DND-41 (cell line): ENCODE measurements at places on chromosomes 12 and 14.

- DNase-seq: no peak
These were observed 106.1 kb downstream of the PRICKLE1 start for GRCh38 chr12:42483521-42483790.

GRCh38 chr14:34965912-34966311 lies 16.9 kb upstream of the SRP54 start:
- DNase-seq: no peak

GRCh38 chr14:30533126-30533525 lies 25.8 kb upstream of the G2E3 start:
- no peak for DNase-seq

DNA sequence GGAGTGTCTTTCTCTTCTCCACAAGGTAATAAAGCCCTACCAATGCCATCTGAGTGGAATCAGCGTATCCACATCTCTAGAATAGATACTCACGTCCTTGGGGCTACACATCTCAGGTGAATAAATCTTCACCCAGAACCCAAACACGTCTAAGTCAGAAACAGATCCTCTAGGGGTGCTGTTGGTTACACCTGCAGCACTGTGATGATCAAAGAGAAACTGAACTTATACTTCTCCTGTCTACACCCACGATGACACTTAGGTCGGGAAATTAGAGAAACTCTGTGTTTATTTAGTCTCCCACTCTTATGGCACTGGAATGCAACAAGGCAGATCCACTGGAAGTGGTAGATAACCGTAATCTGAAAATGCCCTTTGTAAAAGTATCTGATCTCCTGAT lies 46.2 kb downstream of the WIF1 start:
- DNase-seq: no peak

DNA sequence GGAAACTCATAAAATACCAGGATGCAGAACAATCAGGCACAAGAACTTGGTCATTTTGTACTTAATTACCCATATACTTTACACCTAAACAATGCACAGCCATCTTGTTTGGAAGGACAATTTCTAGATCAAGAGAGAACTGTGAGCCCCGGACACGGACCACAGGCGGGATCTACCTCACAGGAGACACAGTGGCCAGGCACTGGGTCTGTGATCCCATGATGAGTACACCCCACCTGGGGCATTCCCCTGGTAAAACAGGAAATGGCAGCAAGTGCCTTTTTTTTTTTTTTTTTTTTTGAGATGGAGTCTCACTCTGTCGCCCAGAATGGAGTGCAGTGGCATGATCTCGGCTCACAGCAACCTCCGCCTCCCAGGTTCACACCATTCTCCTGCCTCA lies 15.2 kb downstream of the GOLGA3 start:
- DNase-seq: no peak

- DNase-seq: no peak
These were observed 74.3 kb upstream of the CPM start for GRCh38 chr12:69007101-69007854.

- no peak for DNase-seq
These were observed 72.0 kb downstream of the CHGA start for GRCh38 chr14:92994942-92995341.

DNA sequence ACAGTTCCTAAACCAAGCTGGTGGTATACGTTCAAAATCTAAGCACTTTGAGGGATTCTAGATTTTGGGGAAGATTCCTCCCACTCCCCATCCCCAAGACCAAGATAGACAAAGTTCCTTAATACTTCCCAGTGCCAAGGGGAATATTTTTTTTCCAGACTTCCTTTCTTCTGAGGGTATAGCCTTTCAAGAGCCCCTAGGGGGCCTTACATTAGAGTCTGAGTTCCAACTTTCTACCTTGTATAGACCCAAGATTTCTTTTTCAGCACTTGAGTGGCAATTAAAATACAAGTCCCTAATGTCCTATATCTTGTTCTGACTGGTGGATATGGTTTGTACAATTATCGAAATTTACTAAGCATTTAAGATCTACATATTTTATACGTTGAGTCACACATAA lies 28.7 kb upstream of the SOS2 start:
- DNase-seq: no peak

GRCh38 chr14:95496690-95497259 lies 19.7 kb downstream of the SYNE3 start:
- DNase-seq: no peak

- no peak for DNase-seq
These were observed 91.3 kb downstream of the EP400 start for GRCh38 chr12:132040906-132041606.

- no peak for DNase-seq
These were observed 723 bp downstream of the KIF21A start for GRCh38 chr12:39441963-39442830.

- DNase-seq: no peak
These were observed at the start of gene MMP19 for GRCh38 chr12:55842681-55843429. Gene MMP19, minus strand, starts transcription at chr12:55842936. Its CDS starts 106 bp downstream, at chr12:55842830.

DNA sequence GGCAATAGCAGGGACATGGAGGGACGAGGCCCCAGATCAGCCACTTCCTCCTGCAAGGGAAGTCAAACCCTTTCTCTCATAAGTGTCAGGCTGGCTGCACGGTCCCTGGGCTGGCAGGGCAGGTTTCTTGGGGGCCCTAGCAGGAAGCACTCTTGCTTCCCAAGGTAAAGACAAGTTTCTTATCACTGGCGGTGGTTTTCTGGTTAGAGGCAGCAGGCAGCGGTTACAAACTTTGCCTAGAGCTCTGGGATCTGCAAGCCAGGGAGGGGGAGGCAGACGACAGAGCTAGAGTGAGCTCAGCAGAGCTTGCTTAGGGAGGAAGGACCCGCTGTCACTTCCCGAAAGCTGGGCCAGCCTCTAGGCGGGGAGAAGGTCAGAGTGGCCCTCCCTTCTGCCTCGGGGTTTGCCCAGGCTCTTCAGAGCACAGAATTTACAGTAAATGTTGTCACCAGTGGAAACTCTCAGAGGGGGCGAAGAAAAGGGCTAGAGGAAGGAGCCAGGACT lies 20.4 kb downstream of the BATF start:
- peak; percentile 78 for DNase-seq

DNA sequence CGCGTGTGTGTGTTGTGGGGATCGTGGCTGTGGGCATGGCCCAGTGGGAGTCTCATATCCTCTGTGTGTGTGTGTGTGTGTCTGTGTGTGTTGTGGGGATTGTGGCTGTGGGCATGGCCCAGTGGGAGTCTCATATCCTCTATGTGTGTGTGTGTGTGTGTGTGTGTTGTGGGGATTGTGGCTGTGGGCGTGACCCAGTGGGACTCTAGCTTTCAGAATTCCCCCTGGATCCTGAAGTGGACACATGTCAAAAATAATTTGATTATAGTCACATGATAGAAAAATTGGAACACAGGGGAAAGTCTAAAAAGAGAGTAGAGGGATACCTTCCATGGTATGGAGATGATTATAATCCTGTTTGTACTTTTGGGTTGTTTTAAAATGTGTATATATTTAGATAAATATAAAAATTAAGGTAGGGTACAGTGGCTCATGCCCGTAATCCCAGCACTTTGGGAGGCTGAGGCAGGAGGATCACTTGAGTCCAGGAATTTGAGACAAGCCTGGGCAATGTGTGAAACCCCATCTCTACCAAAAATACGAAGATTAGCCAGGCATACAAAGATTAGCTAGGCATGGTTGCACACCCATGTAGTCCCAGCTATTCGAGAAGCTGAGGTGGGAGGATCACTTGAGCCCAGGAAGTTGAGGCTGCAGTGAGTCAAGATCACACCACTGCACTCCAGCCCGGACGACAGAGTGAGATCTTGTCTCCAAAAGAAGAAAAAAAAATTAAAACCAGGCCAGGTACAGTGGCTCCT lies 11.0 kb downstream of the PAPLN start:
- DNase-seq: no peak

GRCh38 chr12:68534108-68534507 lies 76.6 kb upstream of the RAP1B start:
- DNase-seq: no peak

DNA sequence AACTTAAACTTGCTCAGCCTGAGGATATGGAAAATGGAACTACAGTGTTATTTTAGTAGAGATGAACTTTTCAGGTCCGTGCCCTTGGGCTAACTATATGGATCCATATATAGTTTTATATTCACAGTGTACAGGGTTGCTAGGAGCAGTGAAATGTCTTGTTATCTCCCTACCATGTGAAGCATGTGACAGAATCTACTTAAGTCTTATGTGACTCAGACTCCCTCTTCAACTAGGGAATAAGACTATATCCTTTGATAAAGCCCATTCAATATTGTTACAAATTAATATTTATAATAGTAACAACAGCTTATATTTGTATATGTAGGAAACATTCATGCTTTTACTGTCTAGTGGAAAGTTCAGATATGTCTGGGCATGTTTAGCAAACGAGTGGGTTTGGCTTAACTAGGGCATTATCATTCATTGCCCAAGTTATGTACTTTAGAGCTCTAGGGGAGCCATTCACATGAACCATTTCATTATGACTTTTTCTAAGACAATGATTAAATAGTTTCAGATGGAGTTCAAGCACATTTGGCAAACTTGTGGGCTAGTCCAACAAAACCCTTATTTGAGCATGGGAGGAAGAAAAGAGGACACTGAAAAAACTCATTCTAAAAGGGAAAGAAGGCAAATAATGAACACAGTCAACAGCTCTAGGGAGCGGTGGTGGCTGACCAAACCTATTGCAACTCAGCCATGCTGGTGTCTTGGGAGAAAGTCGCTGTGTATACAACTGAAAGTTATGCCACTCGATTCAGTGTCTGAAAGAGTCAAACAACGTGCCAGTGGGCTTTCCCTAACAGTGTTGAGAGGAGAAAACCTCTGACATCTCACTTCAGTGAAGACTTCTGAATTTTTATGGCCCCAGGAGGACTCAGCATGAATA lies 305.9 kb upstream of the G2E3 start:
- no peak for DNase-seq

- no peak for DNase-seq
These were observed 157.5 kb upstream of the ATF7IP start for GRCh38 chr12:14207905-14208551.

DNA sequence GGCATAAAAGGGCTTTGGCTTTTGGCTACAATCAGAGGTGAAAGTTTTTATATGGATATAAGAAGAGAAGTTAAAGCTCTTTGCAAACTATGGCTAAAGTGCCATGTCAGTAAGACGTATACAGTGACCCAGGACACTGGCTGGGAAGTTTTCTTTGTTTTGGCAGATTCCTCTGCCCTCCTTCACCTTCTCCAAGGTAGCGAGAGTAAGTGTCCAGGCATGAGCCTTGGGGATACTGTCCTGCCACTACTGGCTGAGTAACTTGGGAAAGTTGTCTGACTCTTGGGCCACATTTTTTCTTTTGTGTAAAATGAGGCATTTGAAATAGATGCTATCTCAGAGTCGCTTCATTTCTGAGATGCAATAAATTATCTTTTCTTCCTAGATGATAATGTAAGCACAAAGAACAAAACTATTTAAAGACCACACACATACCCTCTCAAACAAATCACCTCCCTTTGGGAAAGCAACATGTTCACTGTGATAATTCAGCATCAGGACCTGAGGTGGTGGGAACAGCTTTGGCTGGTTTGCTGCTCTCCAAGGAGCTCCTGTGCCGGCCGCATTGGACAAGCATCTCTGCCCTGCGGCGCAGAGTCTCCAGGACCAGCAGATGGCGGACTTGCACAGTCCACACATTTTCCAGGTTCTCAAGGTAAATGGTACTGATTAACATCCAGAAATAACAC lies 106.3 kb downstream of the PTCSC3 start:
- DNase-seq: peak; percentile 52

DNA sequence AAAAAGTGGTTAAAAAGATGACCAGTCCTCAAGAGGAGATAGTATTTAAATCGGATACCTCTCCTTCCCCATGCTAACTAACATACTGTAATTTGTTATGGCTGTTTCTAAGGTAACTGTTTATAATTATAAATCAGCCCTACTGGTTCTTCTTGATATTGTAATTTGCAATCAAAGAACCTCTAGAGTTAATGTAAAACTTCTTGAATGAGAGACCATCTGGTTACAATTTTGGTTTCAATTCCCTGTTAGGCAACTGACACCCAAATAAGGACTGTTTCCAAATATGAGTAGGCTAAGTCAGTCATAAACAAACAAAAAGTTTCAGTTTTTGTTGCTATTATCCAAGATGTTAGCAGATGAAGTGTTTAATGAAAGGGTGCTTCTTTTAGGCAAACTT lies 120.2 kb upstream of the DNM1L start:
- no peak for DNase-seq
